ENCODE measurements at places on chromosomes 1 and 21.

- no peak for DNase-seq
Observed at GRCh38 chr1:94989398-94989797, 62.5 kb upstream of the CNN3 start.

DNA sequence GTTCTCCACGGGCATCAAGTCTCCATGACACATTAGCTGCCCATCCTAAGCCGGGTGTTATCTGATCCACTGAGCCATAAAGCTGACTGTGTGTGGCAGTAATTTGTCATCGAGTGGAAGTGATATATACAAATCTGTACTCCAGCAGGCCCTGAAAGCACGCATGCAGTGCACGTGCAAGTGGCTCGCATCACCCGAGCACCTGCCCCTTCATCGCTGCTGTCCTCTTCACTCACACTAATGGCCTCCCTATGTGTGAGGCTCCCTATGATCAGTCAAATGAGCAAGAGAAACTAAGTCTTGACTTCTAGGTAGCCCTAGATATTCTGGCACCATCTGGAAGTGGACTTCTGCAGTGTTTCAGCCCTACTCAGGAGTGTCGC, 248.6 kb downstream of the MATN1 start:
- DNase-seq: no peak

GRCh38 chr1:71809085-71809484, 473.3 kb downstream of the NEGR1 start:
- DNase-seq: no peak

GRCh38 chr1:100612540-100612939, 74.6 kb downstream of the GPR88 start:
- DNase-seq: no peak

DNA sequence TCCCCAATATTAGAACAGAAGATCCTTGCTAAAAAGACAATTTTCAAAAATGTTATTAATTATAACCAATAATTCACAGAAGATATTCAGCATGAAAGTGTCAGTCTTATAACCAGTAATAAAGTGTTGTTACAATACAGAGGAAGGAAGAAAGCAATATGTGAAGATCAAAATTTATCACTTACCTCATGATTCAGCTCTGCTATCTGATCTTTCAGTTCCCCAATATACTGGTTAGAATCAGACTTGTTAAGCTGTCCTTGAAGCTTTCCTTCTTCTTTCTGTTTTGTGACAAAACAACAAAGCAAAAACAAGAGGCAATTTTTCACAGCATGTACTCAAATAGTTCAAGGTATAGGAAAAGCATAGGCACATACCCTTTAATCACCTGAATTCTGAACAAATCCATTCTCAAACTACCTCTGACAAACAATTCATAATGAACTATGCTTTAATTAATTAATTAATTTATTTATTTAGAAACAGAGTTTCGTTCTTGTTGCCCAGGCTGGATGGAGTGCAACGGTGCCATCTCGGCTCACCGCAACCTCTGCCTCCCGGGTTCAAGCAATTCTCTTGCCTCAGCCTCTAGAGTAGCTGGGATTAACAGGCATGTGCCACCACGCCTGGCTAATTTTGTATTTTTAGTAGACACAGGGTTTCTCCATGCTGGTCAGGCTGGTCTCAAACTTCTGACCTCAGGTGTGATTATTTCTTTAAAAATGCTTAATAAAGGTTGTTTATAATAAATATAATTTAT, 76.9 kb upstream of the GFI1 start:
- DNase-seq: no peak

- DNase-seq: no peak
Observed at GRCh38 chr1:115545791-115546733, 95.7 kb upstream of the VANGL1 start.

DNA sequence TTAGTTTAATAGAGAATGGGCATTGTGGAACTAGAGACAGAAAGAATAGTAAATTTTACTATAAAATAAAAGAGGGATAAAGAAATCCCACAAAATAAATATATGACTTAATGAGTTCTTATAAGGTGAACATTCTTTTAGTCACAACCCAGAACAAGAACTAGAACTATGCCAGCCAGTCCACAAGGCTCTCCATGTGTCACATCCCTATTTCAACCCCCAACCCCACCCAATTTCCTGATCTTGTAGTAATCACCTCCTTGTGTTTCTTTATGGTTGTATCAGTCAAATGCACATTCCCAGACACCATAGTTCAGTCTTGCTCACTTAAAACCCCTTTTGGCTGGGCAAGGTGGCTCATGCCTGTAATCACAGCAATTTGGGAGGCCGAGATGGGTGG, 662.3 kb upstream of the CAMK1G start:
- no peak for DNase-seq

DNA sequence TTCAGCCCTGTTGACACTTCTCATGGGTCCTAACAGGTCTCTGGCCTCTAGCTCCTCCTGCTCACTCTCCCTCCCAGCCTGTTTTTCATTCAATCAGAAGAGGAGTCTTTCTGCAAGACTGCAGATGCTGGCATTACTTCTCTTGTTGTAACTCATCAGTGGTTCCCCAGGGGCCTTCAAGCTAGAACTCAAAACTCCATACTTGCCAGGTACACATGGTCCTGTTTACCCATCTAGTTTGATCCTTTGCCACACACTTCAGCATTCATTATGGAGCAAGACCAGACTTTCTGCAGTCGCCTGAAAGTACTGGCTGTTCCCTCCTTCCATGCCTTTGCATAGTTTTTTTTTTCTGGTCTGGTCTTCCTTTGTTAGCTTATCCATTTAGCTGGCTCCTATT, 47.9 kb downstream of the SERBP1 start:
- no peak for DNase-seq

DNA sequence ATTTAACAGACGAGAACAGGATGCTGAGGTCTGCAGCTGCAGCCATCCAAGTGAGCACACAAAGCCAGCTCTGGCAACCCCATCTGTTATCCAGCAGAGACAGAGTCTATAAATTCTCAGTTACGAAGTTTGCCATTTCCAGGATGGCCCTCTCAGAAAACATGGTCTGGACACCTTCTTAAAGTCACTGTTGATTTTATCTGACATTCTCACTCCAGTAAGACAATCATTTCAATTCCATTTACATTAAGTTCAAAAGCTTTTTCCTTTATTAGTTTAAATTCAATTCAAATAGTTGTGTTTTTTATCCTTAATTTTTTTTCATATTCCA, 125.5 kb downstream of the DMRTB1 start:
- DNase-seq: no peak

- no peak for DNase-seq
Observed at GRCh38 chr1:29975036-29975694, 738.8 kb downstream of the PTPRU start.

DNA sequence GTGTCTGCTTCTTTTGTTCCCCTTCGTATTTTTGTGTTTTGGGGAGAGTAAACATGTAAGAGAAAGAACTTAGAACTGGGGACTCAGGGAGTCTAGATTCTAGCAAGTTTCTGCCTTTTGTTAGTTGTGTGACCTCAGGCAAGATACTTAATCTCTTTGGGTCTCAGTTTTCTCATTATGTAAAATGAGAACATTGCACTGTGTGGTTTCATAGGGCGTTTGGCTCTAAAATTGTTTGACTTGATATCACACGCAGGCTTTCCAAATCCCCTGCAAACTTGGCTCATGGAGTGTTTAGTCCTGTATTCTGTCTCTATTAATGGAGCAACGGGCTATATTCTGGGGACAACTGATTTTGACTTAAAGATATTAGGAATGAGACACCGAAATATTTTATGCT, 57.7 kb downstream of the NTNG1 start:
- no peak for DNase-seq

- DNase-seq: no peak
Observed at GRCh38 chr1:235017719-235018118, 110.9 kb downstream of the TOMM20 start.

- DNase-seq: no peak
Observed at GRCh38 chr1:211198111-211198510, 61.1 kb upstream of the RCOR3 start.

- no peak for DNase-seq
Observed at GRCh38 chr1:170536924-170537551, 5.1 kb downstream of the GORAB start.

DNA sequence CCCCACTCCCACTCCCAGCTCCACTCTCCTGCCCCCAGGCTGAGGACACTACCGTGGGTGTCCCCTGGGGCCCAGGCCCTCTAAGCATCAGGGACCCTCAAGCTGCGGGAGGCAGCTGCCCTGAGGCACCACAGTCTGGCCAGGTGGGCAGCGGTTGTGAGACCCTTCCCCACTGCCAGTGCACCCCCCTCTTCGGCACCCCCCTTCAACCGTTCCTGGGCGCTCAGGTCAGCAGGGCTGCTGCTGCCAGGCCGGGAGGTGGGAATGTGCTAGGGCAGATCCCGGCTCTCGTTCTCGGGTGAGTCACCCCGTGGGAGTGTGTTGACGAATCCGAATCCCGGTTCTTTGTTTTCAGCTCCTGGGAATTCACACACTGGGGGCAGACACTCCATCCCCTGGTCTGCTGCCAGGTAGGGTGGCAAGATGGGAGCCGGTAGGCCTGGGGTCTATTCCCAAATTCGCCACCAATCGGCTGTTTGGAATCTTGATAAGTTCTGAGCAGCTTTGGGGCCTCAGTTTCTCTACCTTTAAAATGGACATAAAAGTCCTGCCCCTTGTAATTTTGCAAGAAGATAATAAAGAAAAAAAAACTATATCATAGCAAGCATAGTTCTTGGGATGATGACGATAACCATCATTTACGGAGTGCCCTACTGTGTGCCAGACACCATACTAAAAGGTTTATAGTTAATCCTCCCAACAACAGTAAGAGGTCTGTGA, 28.5 kb upstream of the CASZ1 start:
- no peak for DNase-seq

- no peak for DNase-seq
Observed at GRCh38 chr1:64948216-64948615, 18.1 kb downstream of the JAK1 start.

GRCh38 chr1:41813755-41814745, 104.7 kb downstream of the HIVEP3 start:
- no peak for DNase-seq

DNA sequence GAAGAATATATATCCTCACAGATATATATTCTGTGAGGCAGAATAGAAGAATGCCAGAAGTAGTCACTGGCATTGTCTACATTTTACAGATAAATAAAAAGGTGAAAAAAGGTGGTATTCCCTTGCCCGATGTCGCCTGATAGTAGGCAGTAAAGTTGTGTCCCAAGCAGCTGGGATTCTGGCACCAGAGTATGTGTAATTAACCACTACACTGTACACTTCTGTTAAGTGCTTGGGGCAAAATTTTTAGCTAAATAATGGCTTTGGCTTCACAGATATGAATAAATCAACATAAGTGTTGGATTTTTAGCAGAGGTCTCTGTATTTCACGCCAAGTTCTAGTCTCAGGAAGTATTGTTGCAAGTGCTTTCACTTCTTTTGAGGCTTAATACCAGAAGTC, 13.3 kb upstream of the CASQ2 start:
- DNase-seq: no peak

- DNase-seq: no peak
Observed at GRCh38 chr1:178973652-178974101, 52.0 kb upstream of the FAM20B start.

DNA sequence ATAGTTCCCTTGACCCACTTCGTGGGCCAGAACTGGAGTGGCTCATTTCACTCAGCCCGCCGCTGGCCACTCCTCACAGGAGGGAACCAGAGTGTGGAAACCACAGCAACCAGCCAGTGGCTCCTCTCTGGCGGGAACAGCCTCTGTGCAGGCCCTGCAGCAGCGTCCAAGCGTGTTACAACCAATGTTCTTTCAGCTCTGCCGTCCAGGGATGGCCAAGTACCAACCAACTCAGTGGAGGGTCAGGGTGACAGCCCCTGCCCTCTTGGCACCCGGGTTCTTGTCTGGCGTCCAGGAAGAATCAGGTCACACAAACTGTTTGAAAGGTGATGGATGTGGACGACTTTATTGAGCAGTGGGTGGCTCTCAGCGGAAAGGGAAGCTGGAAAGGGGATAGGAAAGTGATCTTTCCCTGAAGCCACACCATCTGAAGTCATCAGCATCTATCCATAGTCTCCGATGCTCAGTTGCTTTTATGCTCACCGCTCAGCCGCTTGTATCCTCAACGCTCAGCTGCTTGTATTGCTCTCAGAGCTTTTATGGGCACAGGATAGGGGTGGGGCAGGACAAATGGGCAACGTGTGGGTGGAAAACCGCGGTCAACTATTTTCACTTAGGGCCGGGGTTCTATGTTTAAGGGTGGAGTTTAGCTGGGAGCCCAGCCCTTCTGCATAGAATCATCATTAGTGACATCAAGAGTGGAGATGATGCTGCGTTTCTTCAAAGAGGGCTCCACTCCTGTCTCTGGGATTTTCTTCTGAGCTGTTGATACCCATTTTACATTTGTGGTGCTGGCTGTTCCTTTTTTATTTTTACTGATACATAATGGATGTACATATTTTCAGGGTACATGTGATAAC, 250.2 kb downstream of the RRAGC start:
- DNase-seq: no peak

DNA sequence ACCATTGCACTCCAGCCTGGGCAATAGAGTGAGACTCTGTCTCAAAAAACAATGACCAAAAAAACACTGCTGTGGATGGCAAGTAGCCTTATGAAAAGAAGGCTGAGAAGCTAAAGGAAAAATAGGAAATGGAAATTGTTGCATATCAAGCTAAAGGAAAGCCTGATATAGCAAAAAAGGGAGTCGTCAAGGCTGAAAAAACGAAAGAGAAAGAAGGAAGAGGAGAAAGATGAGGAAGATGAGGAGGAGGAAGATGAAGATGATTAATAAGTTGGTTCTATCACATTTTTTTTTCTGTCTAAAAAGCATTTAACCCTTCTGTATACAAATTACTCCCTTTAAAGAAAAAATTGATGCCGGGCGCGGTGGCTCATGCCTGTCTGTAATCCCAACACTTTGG, 10.2 kb upstream of the PRDX1 start:
- no peak for DNase-seq

- no peak for DNase-seq
Observed at GRCh38 chr1:116881879-116882520, 27.7 kb upstream of the PTGFRN start.

GRCh38 chr1:92805216-92805615, 20.3 kb upstream of the EVI5 start:
- DNase-seq: no peak

- no peak for DNase-seq
Observed at GRCh38 chr1:156257711-156258110, 9.9 kb upstream of the PAQR6 start.

GRCh38 chr1:82538876-82539275, 738.1 kb downstream of the ADGRL2 start:
- no peak for DNase-seq

- no peak for DNase-seq
Observed at GRCh38 chr1:204114606-204115005, 37.2 kb downstream of the ETNK2 start.

GRCh38 chr1:166974647-166975345, 544 bp downstream of the ILDR2 start:
- DNase-seq: peak; percentile 44

DNA sequence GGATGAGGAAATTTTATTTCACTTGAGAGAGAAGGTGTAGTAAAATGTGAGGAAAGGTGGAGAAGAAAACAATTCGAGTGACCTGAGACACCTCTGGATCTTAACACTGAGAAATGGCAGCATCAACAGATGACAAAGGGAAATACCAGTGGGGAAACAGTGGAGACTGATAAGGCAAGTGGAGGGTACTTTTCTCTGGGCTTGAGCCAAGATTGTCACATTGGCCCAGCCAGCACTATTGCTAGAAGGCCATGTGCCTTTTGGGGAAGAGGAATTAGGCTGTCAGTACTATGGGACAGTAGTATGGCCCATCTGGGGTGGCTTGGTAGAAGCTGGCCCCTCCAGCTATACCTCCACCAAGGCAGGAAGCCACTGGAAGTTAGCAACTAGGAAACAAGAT, 8.4 kb downstream of the SYPL2 start:
- DNase-seq: no peak

All from stimulated activated CD4-positive, alpha-beta T cell treated with anti-CD3 and anti-CD28 coated beads, Interleukin-12 subunit alpha, Interleukin-12 subunit beta, amount 100 ng/mL, for 4 hours (primary cell).